ENCODE measurements at places on chromosomes 2 and 18.

- DNase-seq = peak; percentile 48
Measured at GRCh38 chr18:3075491-3075890, 62.5 kb upstream of the LPIN2 start.

GRCh38 chr2:18172607-18173006, 294.1 kb downstream of the KCNS3 start:
- no peak for DNase-seq

- peak; percentile 85 for DNase-seq
Measured at GRCh38 chr2:240566203-240567136, 1.8 kb upstream of the RNPEPL1 start.

GRCh38 chr18:70931942-70932814, 643.3 kb downstream of the SOCS6 start:
- peak; percentile 12 for DNase-seq

GRCh38 chr2:2840681-2841300, 509.7 kb upstream of the MYT1L start:
- DNase-seq = no peak

DNA sequence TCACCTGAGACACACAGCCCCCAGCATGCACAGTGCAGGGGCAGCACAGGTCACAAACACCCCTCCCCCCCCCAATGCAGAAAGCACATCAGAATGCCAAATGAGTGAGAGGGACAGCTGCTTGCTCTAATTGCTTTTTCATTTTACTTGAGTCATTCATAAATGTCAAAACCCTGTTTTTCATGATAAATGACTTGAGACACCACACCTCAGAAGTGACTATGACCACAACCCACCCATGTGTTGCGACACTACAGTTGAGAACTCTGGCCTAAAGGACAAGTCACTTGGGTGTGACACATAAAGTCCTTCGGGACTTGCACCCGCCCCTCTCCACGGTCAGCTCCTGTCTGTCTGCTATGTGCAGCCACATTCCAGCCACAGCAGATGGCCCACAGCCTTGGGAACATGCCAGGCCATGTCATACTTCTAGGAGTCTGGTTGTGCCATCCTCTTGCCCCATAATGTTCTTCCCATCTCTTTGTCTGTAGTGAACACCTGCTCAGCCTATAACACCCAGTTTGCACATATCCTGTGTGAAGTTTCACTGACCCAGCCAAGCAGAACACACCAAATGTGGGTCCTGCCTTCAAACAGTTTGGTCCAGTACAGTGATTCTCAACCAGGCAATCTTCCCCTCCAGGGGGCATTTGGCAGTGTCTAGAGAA, 30.2 kb upstream of the RIOK3 start:
- peak; percentile 83 for DNase-seq

GRCh38 chr2:226180281-226180884, 619.2 kb downstream of the IRS1 start:
- DNase-seq = no peak

DNA sequence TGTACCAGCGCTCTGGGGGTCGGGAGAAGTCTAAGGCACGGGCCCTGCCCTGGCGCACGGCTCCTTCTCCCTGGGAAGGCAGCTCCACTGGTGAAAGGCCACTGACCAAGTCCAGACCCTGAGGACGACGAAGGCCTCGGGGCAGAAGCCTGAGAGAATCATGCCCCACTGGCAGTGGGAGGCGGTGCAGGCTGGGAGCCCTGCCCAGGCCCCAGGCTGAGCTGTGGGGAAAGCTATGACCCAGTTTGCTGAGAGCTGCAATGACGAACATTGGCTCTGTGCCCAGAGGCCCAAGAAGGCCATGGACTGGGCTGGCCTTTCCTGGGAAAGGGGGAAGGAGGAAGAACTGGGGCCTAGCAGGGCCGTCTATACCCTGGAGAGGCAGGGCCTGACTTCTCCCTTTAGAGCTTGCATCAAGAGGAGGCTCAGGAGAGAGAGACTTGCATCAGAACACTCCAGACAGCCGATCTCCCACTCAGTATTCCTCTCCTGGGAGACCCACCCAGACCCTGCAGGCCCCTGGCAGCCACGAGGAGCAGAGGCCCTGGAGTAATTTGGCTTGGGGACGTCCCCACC, 32.9 kb downstream of the HS1BP3 start:
- peak; percentile 98 for DNase-seq

DNA sequence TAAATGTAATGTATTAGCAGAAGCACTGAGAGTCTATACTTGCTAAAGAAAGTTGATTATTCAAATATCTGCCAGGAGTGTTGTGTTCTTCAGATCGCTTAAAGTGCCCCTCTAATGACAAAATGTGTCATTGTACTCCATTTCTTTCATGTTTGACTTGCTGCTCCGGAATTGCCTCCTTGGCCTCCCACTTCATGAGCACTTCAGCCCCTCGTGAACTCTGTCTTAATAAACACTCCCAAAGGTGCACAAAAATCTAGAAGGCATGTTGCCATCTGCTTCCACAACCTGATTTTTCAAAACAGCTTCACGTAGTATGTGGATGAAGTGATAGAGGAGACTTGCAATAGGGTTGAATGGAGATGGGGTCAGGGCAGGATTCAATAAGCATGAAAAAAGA, 396.1 kb downstream of the TDRD15 start:
- no peak for DNase-seq

- no peak for DNase-seq
Measured at GRCh38 chr18:3224223-3224622, 4.5 kb upstream of the MYOM1 start.

- no peak for DNase-seq
Measured at GRCh38 chr2:226423498-226423960, 376.1 kb downstream of the IRS1 start.

DNA sequence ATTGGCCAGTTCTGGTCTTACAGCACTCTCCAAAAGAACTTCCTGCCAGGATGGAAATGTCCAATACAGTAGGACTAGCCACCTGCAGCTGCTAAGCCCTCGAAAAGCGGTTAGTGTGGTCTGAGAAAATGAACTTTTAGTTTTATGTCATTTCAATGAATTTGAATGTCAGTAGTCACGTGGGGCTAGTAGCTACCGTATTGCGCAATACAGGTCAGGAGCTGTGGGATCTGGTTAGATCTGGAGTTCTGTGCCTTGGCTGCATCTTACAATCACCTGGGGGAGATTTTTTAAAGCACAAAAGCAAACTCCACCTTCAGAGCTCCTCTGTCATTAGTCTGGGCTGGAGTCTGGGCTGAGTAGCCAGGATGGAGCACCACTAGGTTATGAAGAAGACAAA, 35.9 kb downstream of the C1QL2 start:
- no peak for DNase-seq

DNA sequence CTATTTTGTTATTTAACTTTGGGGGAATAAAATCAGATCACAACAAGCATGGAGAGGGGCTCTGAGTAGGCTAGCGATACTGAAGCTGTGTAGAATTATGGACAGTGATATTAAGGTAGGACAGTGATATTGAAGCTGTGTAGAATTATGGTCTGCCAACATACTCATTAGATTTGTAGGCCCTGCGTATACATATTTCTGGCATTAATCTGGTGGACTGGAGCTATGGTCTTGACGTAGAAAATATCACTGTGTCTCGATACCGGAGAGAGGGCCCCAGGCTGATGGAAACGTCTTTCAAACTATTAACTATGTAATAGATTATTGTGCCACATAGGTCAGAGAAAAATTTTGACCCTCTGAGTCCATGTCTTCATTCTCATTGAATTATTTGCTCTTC, 511.4 kb downstream of the ADCYAP1 start:
- no peak for DNase-seq

- DNase-seq = peak; percentile 80
Measured at GRCh38 chr2:111667542-111668273, 216.3 kb downstream of the ANAPC1 start.

- DNase-seq = no peak
Measured at GRCh38 chr2:64609942-64610281, 43.8 kb downstream of the SERTAD2 start.

DNA sequence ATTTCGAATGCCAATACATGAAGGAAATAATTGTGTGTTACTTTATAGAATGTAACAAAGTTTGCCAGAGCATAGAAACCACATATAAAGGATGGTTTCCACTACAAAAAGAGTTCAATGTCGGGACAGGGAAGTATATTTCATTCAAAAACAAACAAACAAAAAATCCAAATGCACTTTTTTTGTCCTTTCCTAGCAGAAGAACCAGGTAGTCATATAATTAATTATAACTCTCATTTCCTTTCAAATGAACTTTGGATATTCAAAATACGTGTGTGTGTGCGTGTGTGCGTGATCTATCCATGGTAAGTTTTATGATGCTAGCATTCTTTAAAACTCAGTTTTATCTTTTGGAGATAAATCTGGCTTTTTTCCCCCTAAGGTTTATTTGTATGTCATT, 8.3 kb downstream of the FN1 start:
- peak; percentile 18 for DNase-seq

GRCh38 chr2:11023326-11024258, 111.9 kb downstream of the KCNF1 start:
- DNase-seq = no peak

DNA sequence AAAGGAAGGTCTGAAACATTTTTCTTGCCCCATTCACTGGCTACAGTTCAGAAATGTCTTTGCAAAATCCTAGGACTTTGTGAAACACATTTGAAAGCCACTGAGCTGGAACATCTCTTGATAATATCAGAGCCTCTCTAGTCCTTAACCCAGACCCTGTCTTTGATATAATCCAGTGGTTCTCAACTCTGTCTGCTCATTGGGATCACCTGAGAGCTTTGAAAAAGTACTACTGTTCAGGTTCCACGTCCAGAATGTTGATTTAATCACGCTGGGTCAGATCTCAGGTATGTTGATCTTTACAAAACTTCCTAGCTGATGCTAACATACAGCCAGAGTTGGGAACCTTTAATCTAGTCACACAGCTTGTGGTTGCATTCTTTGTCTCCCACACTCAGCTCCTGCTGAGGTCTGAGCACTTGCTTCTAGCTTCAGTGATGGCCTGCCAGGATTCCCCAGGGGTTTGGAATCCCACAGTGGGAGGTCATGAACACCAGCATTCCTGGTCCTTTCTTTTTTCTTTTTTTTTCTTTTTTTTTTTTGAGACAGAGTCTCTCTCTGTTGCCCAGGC, 262.7 kb downstream of the SETBP1 start:
- peak; percentile 95 for DNase-seq

DNA sequence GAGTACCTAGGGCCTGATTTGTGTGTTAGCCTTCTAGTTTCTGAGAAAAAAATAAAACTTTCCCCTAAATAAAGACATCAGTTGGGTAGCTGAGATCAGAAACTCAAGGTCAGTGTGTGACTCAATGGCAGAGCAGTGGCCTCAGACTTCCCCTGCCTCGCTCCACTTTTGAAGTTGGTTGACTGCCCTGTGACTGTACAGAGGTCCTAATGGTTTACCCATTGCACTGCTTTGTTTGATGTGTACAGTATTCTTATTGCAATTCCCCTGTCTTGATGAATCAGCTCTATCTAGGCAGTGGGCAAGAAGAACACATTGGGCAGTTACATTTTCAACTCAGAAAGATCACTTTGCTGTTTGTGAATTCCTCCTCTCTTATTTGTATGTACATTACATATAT, 315.7 kb downstream of the KCNS3 start:
- DNase-seq = no peak

DNA sequence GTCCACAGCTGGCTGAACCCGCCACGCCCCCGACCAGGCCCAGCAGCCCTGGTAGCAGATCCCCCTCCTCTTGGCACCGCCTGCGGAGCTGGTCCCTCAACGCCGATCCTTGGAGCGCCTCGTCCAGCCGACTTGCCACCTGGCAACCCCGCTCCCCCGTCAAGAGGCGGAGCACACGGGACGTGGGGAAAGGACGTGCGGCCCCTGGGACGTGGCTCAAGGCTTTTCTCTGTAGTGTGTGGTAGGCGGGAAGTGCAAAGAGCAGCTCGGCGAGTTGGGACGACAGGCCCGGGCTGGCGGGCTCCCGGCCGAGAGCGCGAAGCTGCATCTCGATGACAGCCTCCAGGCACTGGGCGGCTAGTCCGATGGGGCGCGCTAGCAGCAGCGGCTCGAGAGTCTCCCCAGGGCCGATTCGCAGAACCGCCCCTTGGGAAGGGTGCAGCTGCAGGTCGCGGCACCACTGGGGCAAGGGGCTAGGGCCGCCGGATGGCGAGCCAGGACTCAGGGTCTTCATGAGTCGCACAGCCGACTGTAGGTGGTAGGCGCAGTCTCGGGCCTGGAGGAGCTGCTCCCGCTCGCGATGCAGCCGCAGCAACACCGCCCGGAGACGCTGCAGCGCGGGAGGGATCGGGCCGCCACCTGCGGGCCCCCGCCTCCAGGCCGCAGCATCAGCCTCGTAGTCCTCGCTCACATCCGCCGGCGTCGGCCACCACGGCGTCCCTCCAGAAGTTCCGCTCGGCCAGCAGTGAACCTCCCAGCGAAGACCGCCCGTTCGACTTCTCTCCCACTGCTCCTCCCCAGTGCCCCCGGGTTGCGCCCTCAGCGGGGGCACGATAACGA, 617 bp downstream of the CCDC142 start:
- no peak for DNase-seq

- no peak for DNase-seq
Measured at GRCh38 chr2:239855863-239856587, 169.1 kb downstream of the NDUFA10 start.
